ENCODE measurements at places on chromosomes 3 and 15.

DNA sequence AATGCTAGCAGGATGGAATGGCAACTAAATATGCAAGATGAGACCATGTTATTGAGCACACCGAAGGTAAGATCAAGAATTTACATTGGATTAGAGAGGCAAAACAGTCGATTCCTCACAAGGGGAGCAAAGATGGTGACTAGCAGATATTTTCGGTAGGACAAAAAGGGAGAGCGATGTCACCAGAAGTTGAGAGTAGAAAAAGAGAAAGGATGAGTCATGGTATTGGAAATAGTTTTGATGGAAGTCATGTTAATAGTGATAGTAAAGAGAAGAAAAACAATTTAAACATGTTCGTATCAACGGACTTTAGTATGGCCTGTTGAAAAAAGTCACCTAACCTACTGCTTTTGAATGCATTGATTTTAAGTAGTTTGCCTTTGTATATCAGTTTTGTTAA is 55.0 kb downstream of the UBE2E2 start:
- no peak for DNase-seq

DNA sequence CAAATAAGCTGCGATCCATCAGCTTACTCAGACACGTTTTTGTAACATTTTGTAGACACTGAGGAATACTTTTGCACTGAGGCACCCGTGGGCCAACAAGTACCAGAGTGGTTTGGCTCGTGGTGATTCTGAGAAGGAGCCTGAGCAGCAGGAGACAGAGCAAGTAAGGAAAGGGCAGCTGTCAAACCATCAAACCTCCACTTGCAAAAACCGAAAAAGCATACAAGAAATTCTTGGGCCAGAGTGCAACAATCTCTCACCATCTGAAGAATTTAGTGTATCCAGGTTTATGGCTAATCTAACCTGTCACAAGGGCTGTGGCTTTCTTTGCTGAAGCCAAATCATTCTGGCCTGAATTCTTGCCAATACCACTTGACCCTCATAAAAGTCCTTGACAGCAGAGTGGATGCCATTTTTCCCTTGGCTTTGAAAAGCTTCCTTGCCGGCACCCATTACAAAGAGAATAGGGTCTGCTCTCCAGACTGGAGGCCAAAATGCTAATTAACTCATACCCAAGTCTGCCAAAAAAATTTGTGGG is 56.7 kb downstream of the MYO1E start:
- DNase-seq = no peak

DNA sequence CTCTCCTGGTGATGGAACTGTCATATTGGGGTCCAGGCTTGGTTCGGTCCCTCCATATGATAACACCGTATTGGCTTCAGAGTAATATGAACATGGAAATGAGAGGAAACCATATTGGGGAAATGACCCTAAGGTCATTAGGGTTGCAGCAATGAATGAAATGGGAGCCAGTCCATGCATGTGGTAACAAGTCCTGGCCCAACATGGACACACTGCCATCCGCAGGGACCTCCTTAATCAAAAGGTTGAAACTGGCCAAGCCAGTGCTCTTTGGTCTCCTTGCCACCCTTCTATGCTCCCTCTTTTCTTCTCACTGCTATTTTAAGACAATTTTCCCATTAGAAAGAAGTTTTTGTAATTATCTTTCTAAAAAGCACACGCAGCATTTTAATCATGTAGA is 8.3 kb downstream of the SHC4 start:
- no peak for DNase-seq

DNA sequence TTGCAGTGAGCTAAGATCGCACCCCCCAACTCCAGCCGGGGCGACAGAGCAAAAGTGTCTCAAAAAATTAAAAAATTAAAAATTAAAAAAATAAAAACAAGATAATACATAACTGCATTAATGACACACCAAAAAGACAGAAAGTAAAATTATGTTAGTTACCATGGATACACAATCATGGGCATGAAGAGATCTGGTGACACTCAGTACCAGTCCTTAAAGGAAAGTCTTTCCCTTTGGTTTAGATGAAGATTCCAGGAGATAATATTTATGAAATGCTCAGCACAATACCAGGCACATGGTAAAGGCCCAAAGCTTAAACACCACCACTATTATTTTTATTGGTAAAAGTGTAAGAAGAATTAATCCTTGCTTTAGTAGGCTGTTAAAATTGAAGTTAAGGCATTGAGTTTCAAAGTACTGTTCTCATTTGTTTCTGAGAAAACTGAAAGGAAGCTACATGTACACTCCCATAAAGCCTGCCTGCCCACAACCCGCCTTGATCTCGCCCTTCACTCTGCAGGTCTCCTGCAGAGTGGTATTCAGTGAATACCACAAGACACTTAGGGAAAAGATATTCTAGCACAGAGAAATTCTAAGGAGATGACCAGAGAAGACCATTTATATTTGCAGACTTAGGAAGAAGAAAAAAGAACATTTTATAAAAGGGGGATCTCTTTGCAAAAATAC is 52.3 kb downstream of the SUCLG2 start:
- no peak for DNase-seq

GRCh38 chr3:101527441-101527840 is 14.4 kb upstream of the SENP7 start:
- no peak for DNase-seq

- no peak for DNase-seq
These were observed 84.6 kb downstream of the CD47 start for GRCh38 chr3:108006077-108006771.

- DNase-seq = no peak
These were observed 34.2 kb upstream of the SPTBN5 start for GRCh38 chr15:41928100-41928499.

DNA sequence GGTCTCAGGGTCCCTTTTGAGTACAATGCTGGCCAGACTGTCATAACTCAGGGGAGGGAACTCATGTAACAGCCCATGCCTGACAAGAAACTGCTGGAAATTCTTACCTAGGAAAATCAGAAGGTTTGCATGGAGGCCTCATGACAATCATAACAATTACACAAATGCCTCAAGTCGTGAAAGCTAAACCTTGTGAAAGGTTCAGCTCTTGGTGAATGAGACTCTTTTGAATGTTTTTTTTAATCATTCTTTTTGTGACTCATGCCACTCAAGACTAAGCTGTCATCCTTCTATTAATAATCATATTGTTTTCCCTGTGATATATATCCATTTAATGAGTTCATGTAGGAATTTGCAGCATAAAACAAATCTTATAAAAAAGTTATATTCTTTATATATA is 61.4 kb upstream of the LEKR1 start:
- no peak for DNase-seq

GRCh38 chr3:16945330-16945729 is 60.6 kb downstream of the PLCL2 start:
- no peak for DNase-seq

- DNase-seq = no peak
These were observed 6.4 kb downstream of the SETMAR start for GRCh38 chr3:4309491-4310128.

DNA sequence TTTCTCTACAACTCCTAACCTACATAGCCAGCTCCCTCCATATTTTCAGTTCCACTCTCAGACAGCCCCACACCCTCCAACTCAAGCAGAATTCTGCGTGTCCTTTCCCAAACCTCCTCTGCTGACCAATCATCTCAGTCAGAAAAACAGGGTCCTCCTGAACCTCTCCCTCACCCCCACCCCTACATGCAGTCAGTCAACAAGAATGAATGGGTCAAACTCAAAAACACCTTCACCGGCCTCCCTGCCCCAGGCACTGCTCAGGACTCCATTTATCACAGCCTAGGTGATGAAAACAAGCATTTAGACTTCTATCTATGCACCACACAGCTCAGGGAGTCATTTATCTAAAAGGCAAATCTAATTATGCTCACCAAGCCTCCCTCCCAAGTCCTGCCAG is 32.4 kb downstream of the MYL3 start:
- DNase-seq = no peak

GRCh38 chr3:14418296-14419250 is 16.2 kb downstream of the SLC6A6 start:
- no peak for DNase-seq

GRCh38 chr15:69393831-69394491 is 20.2 kb upstream of the KIF23 start:
- DNase-seq = no peak

- DNase-seq = no peak
These were observed 11.5 kb upstream of the PRKAR2A start for GRCh38 chr3:48859206-48859605.

- no peak for DNase-seq
These were observed 8.9 kb downstream of the TPM1 start for GRCh38 chr15:63051156-63052066.

GRCh38 chr3:193660698-193661411 is 67.8 kb downstream of the OPA1 start:
- DNase-seq = no peak

GRCh38 chr3:18234717-18235335 is 190.3 kb downstream of the SATB1 start:
- no peak for DNase-seq

GRCh38 chr15:52252781-52253180 is 42.8 kb downstream of the MYO5C start:
- DNase-seq = no peak

DNA sequence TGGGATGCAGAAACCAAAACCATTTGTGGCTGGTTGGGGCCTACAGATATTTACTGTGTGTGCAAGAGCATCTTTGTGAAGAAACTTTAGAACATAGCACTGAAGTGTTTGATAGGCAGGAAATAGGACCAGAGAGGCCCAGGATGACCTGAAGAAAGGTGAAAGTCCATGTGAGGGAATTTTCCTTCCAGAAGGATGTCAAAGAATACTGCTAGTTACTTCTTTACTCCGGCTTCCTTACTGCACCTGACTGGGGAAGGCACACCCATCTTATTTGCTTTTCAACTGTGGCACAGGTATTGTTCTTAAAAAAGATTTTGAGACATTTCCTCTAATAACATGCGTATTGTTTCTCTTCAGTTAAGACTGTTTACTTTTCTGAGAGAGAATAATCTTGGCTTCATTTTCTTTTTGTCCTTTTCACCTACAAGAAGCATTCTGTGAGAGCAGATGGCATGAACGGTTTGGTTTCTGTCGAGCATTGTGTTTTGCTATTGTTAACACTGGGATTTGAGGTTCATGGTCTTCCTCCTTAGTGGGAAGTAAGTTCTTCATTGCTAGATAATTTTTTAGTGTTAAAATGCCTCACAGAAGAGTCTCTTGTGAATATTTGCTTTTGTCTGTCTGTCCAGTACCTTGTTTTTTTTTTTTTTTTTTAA is 71.5 kb downstream of the SLCO3A1 start:
- DNase-seq = no peak

- DNase-seq = no peak
These were observed 64.5 kb downstream of the ZNF148 start for GRCh38 chr3:125310623-125311081.

GRCh38 chr3:46080124-46080968 is 53.1 kb upstream of the XCR1 start:
- no peak for DNase-seq

DNA sequence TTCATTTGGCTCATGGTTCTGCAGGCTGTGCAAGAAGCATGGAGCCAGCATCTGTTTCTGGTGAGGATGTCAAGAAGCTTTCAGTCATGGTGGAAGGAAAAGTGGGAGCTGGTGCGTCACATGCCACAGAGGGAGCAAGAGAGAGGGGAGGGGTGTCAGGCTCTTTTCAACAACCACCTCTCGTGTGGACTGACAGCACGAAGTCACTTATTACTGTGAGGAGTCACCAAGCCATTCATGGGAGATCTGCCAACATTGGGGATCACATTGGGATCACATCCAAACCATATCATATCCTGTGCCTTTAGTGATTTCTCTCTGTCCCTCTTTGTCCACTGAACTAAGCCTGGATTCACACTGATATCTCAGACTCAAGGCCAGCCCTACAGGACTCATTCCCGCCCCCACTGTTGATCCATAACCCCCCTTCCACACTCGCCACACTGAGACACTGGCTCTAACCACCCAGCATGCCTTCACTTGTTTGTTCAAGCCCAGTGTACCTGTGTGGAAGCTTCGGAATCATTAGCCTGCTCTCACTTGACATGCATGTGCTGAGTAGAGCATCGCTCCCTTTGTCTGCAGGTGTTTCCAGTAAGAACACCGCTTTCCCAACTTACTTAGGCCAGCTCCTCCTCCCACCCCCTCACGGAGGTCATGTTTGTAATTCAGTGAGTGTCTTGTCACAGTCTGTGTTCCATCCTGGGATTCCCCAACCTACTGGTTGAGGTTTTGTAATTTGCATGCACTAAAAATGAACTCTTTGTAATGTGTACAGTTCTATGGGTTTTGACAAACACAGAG is 132.2 kb downstream of the KLF13 start:
- DNase-seq = no peak

DNA sequence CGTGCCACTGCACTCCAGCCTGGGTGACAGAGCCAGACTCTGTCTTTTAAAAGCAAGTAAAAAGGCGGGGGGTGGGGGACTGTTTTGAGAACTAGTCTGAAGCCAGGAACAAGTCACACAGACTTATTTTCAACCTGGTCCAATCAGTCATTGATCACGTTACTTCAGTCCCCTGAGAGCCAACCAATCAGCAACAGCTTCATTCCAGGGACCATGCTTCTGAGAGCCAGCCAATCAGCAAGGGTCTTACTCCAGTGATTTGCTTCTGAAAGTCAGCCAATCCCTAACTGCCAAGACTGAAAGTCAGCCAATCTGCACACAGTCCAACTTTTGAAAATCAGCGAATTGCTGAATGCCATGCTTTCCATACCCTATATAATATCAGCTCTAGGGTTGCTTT is 48.6 kb upstream of the C15orf39 start:
- no peak for DNase-seq

GRCh38 chr3:55534876-55535275 is 47.8 kb upstream of the WNT5A start:
- DNase-seq = no peak

DNA sequence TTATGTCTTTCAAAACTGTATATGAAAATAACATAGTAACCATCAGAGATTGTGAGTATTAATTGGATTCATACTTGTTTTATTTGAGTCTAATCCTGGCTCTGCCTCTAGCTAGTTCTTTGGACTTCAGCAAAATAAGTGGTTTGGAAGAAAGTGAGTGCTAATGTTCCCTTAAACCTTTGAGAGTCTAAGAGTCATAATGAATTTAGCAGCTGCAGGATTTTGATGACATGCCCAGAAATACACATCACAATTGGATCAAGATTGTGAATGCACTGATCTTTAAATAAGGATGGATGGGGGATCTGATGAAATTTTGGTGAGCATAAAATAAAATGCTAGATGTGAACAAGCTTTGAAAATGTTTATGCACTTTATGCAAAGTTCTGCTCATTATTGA is 79.9 kb upstream of the FAM98B start:
- no peak for DNase-seq

- no peak for DNase-seq
These were observed 114.0 kb upstream of the PLCL2 start for GRCh38 chr3:16770792-16771191.

DNA sequence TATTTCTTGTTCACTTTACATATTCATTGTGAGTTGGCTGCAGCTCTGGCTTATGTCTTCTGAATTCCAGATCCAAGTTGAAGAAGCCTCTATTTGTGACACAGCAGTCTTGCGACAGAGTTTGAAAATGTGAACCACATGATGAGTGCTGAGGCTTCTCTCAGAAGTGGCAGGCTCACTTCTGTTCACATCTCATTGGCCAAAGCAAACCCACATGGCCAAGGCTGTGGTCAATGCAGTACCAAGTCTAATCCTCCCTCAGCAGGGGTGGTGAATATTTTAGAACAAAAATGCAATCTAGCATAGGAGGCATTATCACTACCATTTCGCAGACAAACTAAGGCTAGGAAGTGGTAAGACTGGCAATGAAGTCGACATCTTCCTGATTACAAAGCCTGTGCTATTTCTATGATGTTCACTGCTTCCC is 45.2 kb downstream of the CDCP1 start:
- no peak for DNase-seq

Measured in stimulated activated CD4-positive, alpha-beta T cell treated with anti-CD3 and anti-CD28 coated beads, Interleukin-1b, Interleukin-23, amount 100 ng/mL, for 24 hours (primary cell).